H1 (cell line): ENCODE measurements at places on chromosomes 13 and 19.
A peak's percentile ranks its signal among the peaks of the same experiment; 100 is the strongest.

DNA sequence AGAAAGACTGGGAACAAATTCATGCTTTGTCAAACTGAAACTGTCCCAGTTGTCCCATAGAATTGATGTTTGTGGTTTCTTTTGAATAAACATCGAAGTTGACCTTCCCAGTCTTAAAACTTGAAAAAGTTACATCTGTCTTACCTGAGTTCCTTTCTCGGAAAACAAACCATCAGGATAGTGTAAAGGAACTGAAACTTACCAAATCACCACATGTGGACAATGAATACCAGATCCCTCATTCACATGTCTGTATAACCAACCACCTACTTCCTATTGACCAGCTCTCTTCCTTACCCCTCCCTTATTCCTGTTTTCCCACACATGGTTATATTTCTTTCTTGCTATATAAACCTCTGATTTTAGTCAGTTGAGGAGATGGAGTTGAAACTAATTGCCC is 791.7 kb upstream of the PCDH20 start:
- no peak for DNase-seq

GRCh38 chr13:45178349-45179162 is 22.3 kb downstream of the KCTD4 start:
- DNase-seq = no peak

DNA sequence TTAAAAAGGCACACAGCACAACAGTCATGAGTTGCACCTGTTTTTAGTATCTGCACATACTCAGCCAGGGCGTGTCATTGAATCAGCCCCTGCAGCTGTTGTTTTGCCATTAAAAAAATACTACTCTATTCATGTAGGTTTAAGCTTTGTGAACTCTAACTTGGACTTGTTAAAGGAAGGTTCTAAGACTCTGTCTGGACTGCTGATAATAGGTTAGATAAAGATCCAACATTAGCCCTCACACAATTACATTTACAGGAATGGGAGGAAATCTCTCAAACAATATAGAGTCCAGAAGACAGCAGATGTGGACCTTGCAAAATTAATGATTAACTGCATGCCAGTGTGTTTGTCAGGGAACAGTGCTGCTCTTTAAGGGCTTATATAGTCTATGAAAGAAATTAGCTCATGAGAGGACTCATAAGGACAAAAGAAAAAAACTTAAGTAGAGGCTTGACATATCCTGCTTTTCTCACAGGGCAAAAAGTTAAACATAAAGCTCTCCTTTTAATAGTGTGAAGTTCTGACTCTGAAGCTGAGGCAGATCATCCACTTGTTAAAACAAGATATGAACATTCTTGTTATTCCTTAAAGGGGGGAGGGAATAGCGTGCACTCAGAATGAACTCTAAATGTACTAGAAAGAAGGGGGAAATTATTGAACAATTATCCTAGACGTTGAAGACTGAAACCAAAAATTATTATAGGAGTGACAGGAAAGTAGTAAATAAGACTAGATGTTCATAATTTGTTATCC is 243.6 kb downstream of the NDFIP2 start:
- no peak for DNase-seq

- DNase-seq = no peak
These were observed 183.2 kb downstream of the GPC6 start for GRCh38 chr13:93409816-93410215.

DNA sequence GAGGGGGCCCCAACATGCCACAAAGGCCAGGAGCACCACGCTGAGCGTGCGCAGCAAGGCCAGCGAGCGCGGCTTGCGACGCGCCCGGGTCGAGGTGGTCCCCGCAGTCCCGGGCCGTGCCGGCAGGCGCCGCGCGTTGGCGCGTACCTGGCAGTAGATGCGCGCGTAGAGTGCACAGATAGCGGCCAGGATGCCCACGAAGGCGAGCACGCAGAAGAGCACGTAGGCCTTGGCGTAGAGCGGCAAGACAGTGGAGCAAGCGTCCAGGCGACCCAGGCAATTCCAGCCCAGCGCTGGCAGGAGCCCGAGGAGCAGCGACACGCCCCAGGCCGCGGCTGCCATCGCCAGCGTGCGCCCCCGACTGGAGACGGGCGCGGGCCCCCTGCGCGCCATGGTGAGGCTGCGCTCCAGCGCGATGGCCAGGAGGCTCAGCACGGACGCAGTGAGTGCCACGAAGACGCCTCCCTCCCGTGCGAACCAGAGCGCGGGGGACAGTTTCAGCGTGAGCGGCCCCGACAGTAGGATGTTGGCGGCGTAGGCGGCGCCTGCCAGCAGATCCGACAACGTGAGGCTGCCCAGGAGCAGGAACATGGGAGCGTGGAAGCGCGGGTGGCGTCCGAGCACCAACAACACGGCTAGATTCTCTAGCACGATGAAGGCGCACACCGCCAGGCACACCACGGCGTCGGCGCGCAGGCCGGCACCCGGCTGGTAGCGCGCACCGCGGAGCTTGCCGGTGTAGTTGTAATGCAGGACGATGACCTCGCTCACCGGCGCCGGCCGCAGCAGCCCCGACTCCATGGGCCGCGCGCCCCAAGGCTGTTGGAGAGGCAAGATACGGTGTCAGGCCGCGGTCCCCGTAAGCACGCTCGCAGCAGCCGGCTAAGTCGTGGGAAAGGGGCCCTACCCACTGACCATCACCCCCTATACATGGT is 2.8 kb downstream of the S1PR5 start:
- DNase-seq = peak; percentile 48
